A172 (cell line): ENCODE measurements at places on chromosomes 7 and 10. TPM values are rescaled to one million over a fixed set of nuclear protein-coding genes. Genes with fewer than 3 reads are reported as not detected.
A peak's percentile ranks its signal among the peaks of the same experiment; 100 is the strongest.

- no peak for DNase-seq
These were observed 618.6 kb downstream of the ZWINT start for GRCh38 chr10:55742487-55742886.

BLOC1S2 gene
- total RNA-seq = 113 and 127 TPM in 2 replicates

DNA sequence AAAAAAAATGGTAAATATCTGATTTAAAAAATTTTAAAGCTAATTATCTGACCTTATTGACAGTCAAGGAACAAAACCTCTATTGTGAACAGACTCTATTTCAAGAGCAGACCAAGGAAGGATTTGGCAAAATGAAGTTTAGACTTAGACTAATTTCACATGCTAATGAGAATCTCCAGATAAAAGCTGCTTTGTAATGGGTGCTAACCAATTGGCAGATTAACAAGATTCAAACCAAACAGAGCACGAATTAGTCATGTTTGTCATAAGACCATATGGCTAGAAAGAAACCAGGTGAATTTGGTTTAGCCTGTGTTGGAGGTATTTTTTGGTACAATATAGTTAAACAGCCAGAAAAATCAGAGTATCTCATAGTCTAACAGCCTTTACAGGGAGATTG lies 429.1 kb upstream of the NFE2L3 start:
- no peak for DNase-seq

DNA sequence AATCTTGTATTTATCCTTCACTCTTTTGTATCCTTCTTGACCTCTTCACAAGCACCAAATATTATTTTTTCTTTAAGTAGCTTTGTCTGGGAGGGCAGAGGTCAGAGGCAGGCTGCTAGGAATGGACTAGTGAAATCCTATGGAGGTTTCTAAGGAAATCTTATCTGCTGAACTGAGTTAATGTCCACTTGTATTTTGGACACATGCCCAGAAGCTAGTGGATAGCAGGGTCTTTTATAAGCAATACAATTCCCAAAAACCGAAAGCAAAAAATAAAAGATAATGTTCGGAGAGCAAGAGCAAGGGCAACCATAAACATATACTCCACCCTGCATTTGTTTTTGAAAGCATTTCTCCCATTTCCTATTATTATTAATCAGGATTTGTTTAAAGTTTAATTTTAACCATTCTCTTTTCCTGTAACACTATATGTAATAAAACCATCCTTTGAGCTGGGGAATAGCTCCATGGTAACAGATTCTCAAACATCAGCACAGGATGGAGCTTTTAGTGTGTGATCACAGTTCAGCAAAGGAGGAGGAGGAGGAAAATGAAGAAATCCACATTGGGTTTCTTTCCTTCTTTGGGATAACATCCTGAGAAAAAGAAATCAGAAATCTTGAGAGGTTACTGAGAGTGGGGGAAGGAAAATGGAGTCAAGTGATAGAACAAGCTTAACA lies 328.2 kb upstream of the LRRN3 start:
- DNase-seq = no peak

GIMAP8 gene
- total RNA-seq = not detected in 2 replicates

- no peak for DNase-seq
These were observed 837.8 kb upstream of the LRRN3 start for GRCh38 chr7:110253093-110253492.

DNA sequence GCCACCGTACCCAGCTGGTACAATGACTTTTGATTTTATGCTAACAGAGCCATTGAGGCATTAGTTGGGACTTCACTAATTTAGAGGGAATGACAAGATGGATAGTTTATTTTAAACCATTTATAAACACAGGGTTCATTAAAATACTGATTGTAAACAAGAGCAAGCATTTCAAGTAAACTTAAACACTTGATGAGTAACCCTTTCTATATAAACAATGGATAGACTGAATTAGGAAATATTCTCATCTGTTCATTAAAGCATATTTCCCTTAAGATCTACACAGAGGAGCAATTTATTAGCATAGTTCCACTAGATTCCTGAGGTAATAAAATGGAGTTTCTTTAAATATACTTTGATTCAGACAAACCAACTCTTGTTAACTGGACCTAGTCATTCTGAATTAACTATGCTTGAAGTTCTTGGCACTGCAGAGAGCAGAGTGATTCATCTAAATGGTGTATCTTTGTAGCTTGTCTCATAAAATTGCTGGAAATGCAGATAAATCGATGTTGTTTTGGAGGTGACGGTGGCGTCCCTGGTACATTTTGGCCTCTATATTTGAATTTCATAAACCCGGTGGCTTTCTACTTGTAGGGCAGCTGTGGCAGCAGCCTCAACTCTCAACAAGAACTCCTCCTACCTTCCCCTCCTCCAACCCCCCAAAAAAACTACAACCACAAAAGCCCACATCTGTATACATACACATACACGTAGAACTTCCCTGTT lies 15.4 kb upstream of the VDAC2 start:
- DNase-seq = peak; percentile 70

DNA sequence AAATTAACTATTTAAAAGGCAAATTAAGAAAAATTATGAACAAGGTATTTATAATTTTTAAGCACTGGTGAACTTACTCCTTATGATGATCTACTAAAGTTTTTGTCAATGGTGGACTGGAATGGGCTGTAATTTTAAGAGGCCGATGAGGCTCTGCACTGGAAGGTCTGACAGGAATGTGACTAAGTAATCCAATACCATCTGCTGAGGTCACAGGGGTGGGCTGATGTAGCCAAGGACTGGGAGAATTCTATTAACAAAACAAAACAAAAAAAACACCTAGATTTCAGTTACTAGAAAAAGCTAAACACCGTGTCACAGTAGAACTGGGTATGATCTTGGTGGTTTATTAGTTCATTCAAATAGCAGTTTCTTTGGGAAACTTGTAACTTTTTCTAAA lies 75.9 kb downstream of the NRBF2 start:
- no peak for DNase-seq

DNA sequence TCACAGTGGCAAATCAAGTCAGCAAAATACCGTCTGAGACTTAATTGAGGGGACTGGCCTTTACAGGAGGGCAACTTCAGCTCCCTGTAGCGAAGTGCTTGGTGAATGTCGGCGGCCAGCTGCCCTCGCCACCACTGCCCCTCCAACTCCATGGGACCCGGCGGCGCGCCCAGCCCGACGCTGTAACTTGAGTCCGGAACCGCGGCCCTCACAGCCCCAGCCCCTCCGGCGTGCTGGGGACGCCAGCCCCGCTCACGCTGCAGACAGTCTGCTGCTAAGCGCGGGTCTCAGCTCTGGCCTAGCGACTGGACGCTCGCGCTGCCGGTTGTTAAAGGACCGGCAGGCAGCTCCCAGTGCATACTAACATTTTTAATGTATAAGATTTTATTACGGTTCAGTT lies 113.4 kb upstream of the NUPR2 start:
- DNase-seq = no peak

TFPI2 gene
- total RNA-seq = 6.2 and 6.5 TPM in 2 replicates

NRCAM gene
- total RNA-seq = 0.16 and 0.86 TPM in 2 replicates

RTKN2 gene
- total RNA-seq = 20.2 and 23.8 TPM in 2 replicates

DNA sequence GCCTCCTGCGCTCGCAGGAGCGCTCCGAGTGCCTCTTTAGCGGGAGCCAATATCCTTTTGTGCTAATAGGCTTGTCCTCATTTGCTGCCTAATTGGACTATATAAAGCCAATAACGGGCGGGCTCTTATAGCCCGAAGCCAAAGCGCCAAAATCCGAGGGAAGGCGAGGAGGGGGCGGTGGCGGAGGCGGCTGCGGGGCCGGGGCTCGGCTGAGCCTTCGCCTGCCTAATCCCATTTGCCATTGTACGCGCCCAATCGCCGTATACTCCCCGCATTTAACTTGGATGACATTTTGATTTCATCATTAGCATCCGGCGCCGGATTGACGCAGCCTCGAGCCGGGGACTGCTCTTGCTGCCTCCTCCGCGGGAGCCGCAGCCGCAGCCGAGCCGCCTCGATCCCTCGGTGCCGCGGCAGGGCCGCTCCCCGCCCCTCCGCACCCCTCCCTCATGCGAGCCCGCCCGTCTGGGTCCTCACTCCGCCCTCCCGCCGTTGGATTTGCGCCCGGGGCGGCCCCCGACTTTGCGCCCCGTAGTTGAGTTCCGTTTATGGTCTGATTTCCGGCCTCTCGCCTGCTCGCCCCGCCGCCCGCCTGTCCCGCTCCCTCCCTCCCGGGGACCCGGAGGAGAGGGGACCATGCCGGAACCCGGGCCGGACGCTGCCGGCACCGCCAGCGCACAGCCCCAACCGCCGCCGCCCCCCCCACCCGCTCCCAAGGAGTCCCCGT lies at the start of gene HMX3:
TSS of gene HMX3 (plus strand) at position 556 of the 727 bp plus-strand sequence. CDS start at position 637, 81 bp downstream.
- no peak for DNase-seq

GRCh38 chr7:19522486-19522885 lies 186.4 kb downstream of the POLR1F start:
- peak; percentile 66 for DNase-seq

- DNase-seq = no peak
These were observed 724.8 kb downstream of the INHBA start for GRCh38 chr7:40978047-40978446.

GRCh38 chr7:2006231-2006771 lies 226.4 kb downstream of the MAD1L1 start:
- no peak for DNase-seq

GRCh38 chr7:19915596-19915995 lies 142.2 kb upstream of the TMEM196 start:
- no peak for DNase-seq

DNA sequence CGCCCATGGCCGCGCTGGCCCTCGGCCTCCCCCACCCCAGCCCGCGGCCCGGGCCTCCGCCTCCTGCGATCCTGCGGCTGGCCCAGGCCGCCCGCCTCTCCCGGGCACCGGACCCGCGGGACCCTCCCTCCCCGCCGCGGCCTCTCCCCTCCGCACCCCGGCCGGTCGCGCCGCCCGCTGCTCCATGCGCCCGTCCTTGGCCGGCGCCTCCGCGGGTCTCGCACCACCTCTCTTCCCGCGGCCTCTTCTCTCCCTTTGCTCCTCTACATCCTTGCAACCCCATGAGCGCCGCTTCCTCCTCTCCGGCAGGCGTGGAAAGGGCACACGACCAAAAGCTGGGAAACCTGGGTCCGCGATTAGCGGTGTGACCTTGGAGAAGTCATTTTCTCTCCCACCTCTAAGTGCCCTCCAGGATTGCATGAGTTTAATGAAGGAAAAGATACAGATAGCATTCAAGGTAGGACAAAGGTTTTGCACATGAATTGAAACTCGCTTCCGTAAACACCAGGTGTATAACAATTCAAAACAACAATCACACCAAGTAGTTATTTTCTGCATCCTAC lies 448 bp upstream of the SRPK2 start:
- peak; percentile 62 for DNase-seq

DNA sequence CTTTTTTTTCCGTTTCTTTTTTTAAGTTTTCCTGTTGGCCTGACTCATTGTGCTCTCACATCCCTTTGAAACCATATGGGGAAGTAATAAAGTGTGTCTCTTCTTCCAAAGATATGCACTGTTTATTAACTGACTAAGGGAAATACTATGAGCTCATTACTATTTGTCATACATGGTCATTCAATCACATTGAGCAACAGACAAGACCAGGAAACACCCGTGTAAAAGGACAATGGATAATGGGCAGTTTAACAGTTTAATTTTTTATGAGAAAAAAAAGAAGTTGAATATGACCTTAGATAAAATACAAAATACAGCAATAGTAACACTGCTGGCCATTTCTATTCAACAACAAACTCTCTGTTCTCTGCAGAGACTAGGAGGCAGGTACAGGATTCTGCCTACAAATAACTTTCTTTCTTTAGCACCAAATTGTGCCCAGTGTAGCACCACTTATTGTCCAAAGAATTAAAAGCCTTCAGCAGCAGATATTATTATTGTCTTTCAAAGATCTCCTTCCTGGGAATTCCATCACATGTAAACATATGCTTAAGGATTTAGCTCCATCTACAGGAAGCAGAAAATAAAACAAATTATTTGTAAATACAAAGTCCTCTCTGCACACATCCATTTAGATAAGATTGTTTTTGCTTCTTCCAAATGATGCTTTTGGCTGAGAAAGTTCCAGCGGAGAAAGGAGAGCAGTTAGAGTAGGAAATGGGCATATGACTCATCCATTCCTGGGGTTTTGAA lies 55.0 kb upstream of the AKR1E2 start:
- DNase-seq = peak; percentile 97

DNA sequence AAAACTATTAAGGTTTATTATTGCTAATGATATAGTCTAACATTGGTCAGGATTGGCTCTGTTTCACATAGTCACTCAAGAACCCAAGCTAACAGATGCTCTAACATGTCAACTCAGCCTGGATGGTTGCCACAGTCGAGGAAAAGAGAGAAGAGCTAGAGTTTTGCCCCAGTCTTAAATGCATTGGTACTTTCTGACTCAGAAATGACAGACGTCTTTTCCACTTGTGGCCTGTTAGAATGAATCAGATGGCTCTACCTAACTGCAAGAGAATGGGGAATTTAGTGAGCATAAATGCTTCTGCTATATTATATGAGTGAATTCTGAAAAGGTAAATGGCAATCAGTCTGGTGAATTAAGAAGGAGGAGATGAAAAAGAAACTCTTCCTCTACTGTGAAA lies 13.9 kb downstream of the HECTD2 start:
- no peak for DNase-seq

DNA sequence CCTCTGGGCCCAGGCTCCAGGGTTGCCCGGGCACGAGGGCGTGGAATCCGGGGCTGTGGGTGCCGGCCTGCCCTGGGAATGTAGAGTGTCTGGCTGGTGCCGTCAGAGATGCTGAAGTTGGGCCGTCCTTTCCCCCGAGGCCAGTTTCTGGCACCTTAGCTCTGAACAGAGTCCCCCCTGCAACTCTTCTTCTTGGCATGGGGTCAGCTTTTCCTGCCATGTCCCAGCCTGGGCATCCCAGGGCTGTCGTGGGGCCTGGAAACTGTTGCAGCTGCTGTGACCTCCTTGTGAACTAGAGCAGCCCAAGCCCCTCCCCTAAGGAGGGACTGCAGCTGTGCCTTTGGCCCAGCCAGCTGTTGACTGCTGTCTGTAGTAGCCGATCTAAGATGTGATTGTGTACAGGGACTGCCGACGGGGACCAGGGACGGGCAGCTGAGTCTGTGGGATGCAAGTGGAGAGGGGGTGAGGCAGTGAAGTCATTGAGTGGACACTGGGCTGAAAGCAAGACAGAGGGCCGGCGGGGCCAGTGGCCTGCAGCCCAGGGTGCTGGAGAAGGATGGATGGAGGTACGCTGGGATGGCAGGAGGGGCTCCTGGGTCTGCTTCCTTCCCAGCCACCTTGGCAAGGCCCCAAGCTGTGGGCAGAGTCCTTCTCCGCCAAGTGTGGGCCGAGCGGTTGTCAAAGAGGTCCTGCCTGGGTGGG lies 35.8 kb downstream of the GBX1 start:
- no peak for DNase-seq

CALHM1 gene
- not detected in 2 replicates for total RNA-seq

TMEM184A gene
- 2.7 and 3.6 TPM in 2 replicates for total RNA-seq

LIPK gene
- total RNA-seq = not detected in 2 replicates

GRCh38 chr7:35722054-35722849 lies 27.3 kb upstream of the HERPUD2 start:
- no peak for DNase-seq

MNX1 gene
- total RNA-seq = 0.90 and 1.6 TPM in 2 replicates

GRCh38 chr7:68642727-68643126 lies 955.5 kb upstream of the AUTS2 start:
- DNase-seq = no peak

GRCh38 chr7:93651603-93652159 lies 77.2 kb upstream of the CALCR start:
- DNase-seq = no peak

PNLIPRP2 gene
- total RNA-seq = not detected in 2 replicates

- DNase-seq = no peak
These were observed 435.9 kb upstream of the PHF14 start for GRCh38 chr7:10537764-10538163.
